Occipital lobe (tissue), 3 donors: ENCODE measurements at places on chromosomes 1 and 21.

DNA sequence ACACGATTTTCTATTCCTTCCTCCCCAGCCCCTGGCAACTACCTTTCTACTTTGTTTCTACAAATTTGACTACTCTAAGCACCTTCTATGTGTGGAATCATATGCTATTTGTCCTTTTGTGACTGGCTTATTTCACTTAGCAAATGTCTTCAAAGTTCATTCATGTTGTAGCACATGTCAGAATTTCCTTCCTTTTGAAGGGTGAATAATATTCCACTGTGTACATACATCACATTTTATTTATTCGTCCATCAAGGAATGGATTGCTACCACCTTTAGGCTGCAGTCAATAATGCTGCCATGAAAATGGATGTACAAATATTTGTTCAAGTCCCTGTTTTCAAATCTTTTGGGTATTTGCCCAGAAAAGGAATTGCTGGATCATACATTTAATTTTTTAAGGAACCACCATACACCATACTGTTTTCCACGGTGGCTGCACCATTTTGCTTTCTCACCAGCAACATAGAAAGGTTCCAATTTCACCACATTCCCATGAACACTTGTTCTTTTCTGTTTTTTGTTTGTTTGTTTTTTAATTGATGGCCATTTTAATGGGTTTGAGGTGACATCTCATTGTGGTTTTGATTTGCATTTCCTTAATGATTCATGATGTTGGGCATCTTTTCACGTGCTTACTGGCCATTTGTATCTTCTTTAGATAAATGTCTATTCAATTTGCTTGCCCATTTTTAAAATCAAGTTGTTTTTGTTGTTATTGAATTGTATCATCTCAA is 3.3 kb upstream of the PDZK1 start:
- no peak for DNase-seq

GRCh38 chr1:92975551-92976232 is 14.4 kb upstream of the DIPK1A start:
- DNase-seq, result no peak

GRCh38 chr1:170592591-170593111 is 60.7 kb downstream of the GORAB start:
- no peak for DNase-seq

DNA sequence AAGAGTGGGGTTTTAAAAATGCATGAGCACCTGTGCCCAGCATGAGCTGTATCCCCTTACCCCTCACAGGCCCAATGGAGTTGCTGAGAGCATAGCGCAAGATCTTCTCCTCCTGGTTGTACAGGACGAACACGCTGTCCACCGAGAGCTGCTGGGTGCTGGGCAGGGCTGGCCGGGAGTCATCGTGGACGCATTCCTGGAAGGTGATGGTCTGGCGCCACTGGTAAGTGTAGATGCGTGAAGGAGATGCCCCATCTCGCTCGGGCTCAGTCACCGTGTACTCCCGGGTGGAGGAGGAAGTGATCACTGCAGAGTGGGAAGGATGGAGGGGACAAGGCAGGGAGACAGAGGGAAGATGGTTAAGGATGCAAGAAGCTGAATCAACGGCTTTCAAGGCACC is 39.1 kb downstream of the NID1 start:
- DNase-seq, result no peak

- no peak for DNase-seq
Observed at GRCh38 chr1:241591317-241591716, 48.9 kb downstream of the CHML start.

DNA sequence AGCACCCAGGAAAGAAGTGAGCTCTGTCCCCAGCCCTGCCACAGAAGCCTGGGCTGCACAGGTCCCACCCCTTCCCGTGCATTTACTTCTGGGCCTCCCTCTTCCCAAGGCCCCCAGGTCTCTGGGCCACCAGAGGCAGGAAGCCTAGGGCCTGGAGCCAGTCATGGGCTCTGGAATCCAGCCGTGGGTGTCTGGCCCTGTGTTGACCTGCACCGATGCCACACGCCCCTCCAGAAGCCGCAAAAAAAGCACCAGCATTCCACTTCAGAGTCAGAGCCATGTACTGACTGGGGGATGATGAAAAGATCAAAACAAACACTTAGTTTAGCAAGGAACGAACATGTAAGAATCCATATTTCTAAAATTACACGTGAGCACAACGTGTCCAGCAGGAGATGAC is 141.7 kb downstream of the NPHP4 start:
- no peak for DNase-seq

DNA sequence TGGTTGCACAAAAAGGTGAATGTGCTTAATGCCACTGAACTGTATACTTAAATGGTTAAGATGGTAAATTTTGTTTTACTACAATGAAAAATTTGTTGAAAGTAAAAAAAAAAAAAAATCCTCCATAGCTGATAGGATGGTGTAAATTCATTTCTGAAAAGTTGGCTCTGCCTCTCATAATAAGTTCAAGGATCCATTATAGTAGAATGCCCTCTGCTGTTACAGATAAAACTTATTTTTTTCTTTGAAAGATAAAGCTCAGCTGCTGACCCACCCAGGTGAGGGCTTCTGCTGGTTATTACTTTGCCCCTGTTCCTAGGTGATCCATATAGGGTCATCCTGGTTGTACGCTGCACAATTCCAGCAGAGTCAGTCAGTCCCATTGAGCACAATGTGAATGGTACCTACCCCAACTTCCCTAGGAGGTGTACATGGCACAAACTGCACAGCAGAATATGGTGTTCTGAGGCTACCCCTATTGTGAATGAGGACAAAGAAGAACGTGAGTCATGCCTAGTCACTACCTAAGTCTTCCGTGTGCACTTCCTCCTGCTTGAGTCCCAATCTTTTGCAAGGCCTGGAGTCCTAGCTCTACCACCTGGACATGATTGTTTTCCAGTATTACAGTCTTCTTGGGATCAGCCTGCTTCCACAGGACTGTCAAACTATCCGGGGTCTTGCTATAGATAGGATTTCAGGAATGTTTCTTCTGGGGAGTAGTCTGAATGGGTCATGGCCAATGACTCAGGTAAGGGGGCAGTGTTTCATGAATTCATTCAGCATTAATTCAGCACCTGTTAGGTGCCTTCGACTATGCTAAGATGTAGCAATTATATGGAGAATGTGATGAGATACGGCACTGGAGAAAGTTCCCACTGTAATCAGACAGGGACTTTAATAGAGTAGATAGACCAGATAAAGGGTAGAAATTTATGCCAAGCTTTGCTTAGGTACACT is 20.8 kb upstream of the CD5L start:
- no peak for DNase-seq

GRCh38 chr1:181089017-181089675 is 646 bp downstream of the IER5 start:
- DNase-seq, result no peak

DNA sequence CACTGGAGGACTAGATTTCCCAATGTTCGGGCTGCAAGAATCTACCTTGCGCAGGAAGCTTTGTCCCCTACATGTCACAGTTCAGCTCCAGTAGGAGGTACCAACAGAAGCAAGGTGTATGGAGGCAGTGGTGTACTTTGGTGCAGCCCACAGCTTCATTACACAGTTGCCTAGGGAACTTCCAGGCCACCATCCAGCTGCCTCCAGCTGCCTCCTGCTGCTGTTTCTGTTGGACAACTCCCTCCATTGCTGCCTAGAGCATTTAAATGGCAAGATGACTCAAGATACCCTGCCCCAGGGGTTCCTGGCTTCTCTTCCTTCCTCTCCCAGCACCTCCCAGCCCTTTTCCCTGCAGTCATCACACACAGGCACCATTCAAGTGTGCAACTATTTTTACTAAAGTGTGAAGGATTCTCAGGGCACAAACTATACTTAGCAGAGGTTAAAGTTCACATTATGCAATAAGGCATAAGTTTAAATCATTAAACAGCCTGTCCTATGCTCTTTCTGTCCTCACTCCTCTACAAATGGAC is 39.0 kb upstream of the ATP1A1 start:
- DNase-seq, result no peak

DNA sequence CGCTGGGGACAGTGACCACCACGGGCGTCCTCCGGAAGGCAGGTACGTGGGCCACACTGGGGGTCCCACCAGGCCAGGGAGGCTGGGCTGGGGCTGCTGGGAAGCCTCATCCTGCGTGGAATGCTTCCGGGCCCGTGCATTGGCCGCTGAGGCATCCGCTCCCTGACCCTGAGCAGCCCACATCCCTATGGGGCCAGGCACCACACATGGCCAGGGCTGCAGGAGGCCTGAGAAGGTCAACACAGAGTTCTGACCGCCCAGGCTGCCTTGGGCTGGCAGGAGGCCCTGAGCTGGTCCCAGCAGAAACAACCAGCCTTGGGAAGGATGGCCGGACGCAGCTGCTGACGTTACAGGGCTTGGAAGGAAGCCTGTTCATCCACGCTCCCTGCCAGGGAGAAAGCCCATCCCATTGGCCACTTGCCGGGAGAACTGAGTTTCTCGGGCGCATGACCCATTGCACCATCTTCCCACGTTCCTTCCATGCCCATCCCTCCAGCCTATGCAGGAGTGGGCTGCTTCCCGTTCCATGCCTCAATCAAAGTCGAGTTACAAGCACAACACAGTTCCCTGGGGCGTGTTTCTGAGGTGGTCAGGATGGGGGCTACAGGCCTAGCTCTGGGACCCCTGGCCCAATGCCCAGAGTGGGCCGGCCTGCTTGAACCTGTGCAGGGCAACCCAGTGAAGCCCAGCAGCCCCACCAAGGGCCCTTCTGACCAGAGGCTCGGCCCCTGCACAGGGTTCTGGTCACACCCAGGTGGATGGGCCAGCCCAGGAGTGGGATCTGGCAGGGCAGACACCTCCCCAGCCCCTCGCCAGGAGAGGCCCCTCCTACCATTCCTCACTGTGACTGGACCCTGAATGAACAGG is 31.7 kb downstream of the TRIM11 start:
- DNase-seq, result peak; percentile 27

GRCh38 chr1:21350202-21350885 is 60.1 kb upstream of the ECE1 start:
- no peak for DNase-seq

DNA sequence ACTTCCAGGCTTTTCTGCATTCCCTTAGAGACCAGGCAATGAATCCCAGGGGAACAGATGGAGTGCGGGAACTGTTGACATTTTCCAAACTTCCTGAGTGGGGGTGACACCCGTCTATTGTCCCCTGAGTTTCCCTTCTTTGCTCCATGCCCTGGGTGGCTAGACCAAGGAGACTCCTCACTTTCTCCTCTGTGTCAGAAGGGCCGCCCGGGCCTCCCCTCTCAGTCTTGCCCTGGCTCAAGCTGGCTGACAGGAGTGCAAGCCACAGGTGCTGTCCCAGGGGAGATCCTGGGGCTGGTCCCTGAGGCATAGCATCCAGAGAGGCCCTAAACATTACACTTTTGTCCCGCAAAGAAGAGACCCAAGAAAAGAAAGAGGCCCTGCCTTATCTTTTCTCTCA is 62.8 kb downstream of the DDX20 start:
- no peak for DNase-seq

- no peak for DNase-seq
Observed at GRCh38 chr1:31593770-31594632, 17.7 kb downstream of the TINAGL1 start.

DNA sequence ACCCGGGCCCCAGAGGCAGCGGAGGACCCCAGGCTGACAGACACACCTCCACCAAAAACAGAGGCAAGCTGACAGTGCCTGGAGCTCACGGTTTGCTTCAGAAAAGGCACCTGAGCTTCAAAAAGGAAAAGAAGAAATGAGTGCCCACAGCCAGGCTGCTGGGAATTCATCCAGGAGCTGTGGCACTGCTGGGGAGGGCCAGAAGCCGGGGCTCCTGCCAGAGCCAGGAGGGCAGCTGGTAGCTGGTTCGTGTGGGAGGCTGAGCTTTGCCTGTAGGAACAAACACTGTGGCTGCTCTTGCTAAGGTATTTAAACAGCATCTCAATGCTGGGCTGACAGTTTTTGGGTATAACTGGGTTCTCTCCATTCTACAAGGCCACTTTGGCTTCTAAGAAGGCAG is 19.5 kb downstream of the KCNJ6 start:
- no peak for DNase-seq

DNA sequence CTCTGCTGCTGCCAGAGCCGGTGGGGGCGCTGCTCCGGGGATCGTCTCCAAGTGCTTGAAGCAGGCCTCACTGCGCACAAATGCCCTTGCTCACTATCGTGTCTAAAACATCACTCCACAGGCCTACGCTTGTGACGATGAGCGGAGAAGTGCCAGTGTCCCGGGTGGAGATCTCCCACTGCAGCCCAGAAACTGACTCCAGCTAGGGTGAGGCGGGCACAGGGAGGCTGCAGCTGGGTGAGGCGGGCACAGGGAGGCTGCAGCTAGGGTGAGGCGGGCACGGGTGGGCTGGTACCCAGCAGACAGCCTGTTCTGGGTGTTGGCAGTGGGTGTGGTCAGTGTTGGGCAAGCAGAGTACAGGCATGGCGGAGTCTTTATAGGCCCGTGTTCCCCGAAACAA is 22.7 kb upstream of the PDXK start:
- no peak for DNase-seq

- no peak for DNase-seq
Observed at GRCh38 chr1:17826165-17826488, 71.0 kb downstream of the ACTL8 start.

- no peak for DNase-seq
Observed at GRCh38 chr1:156574039-156574633, 1.8 kb upstream of the IQGAP3 start.

DNA sequence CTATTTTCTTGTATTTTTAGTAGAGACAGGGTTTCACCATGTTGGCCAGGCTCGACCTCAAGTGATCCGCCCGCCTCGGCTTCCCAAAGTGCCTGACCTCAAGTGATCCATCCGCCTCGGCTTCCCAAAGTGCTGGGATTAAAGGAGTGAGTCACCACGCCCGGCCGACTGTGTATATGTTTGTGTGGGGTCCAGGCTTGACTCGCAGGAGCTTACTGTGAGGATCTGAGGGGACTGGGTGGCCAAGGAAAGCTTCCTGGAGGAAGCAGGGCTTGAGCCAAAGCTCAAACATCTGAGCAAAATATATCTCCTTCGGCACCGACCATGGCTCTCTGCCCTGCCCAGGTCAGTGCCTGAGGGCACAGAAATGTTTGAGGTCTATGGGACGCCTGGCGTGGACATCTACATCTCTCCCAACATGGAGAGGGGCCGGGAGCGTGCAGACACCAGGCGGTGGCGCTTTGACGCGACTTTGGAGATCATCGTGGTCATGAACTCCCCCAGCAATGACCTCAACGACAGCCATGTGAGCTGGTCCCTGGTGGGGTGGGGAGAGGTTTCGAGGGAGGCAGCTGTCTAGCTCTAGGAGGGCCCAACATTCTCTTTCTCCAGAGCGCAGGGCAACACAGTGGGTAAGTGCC is 10.5 kb downstream of the PADI3 start:
- no peak for DNase-seq
